ENCODE measurements at places on chromosomes 12 and 14.

DNA sequence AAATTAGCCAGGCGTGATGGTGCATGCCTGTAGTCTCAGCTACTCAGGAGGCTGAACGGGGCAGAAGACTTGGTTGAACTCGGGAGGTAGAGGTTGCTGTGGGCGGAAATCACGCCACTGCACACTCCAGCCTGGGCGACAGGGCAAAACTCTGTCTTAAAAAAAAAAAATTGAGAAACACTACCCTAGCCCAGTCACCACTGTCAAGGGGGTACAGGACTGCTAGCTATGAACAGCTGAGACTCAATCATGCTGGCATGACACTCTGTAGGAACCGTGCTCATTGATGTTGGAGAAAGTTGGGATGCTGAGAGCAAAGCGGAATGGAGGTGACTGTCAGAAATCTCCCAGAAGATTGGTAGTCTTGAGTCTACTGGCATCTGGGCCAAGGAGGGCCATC is 58.2 kb upstream of the STON2 start:
- no peak for DNase-seq

- DNase-seq, result no peak
Measured at GRCh38 chr12:123085066-123085465, 65.8 kb downstream of the PITPNM2 start.

- no peak for DNase-seq
Measured at GRCh38 chr14:51236314-51236713, 3.7 kb upstream of the TMX1 start.

GRCh38 chr14:95302667-95303506 is 16.8 kb downstream of the CLMN start:
- DNase-seq, result no peak

GRCh38 chr12:34033628-34034296 is 11.5 kb downstream of the ALG10 start:
- peak; percentile 30 for DNase-seq

DNA sequence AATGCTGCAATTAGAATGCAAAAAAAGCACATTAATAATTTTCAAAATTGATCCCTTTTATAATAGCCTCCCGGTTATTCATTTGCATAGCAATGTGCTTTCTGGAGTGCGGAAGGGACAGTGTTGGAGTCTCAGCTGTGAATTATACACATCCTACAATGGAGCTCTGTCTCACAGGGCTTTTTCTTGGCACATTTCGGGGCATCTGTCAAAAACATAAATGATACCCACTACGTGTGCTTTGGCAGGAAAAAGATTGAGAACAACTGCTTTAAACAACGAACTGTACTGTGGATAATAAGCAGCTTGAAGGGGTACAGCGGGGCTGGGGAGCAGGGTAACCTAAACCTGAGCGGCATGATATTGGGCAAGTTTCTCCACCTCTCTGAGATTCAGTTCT is 123.1 kb downstream of the PAH start:
- DNase-seq, result no peak

DNA sequence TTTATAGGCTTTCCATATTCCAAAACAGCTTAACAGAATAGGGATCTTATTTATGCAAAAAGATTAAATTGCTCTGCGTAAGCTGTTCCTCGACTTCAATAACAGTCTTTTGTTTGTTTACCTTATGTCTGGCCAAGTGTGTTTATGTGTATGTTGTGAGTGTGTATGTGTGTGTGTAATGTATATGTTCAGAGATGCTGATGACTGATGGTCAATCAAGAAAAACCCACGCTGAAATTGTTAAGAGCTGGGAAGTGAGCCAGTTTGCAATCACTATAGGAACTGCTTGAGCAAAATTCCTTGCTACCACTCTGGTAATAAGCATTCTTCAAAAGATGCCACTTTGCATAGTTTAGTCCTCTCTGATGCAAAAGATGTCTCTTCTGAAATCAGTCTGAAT is 59.6 kb downstream of the PRKD1 start:
- peak; percentile 63 for DNase-seq
